NCI-H524 (cell line): ENCODE measurements at places on chromosomes 16 and 17.
A peak's percentile ranks its signal among the peaks of the same experiment; 100 is the strongest.

DNA sequence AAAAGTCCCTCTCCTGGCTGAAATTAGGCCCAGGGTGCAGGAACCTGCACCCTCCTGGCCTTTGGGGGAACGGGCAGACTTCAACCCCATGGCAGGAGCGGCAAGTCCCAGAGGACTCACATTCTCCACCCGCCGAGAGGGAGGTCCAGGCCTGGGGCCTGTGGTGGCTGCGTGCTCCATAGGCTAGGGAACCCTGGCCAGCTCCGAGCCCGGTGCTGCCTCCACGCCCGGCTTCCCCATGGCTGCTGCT, 130 bp downstream of the CCDC78 start:
- DNase-seq = no peak

DNA sequence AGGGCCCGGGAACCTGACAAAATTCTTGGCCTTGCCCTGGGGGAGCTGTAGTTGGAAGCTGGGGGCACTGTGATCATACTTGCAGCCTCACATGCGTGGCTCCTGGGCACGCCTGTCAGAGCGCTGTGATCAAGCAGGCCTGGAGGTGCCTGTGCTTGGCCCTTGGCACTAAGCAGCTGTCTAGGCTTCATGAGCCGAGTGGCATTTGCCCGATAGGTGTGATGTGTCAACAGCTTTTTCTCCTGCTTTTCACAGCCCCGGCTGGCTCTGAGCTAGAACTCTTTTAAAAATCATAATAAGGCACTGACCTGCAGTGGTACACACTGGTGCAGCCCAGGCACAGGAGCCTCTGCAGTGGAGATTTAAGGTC, 113.8 kb downstream of the SOCS1 start:
- DNase-seq = peak; percentile 11

GRCh38 chr17:7479213-7480088, at the start of gene ZBTB4:
ZBTB4 (minus strand) TSS chr17:7479631; CDS start chr17:7466801, 12,830 bp downstream.
- DNase-seq = no peak

DNA sequence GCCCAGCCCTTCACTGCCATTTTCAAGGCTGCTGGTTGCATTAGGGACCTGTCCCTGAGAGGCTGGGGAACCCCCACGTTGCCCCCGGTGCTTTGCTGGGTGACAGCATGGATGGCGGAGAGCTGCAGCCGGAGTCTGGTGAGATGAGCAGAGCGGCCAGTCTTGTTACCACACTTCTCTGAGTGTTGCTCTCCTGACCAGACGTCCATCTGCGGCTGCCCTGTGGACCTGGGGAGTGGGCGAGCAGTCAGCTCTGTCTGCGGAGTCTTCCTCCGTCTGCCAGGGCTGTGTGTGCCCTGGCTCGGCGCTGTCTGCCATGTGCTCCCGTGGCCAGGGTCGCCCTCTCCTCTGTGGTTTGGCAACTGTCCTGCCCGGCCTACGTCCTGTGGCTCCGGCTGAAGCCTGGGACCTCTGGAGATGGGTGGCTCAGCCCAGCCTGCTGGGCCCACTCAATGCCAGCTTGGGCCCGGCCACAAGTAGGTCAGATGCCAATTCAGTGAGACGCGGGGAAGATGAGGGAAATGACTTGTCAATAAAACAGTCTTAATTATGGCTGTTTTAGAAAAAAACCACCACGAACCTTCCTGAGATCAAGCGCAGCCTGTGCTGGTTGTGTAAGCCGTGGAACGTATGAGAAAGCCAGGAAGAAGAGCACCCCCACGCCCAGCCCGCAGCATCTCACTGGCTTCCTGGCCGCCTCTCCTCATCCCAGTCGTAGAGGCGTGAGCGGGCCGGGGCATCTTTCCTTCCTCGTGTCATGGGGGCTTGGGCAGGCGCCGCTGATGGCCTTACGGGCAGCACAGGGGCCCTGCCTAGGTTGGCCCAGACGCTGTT, 7.9 kb downstream of the KCTD5 start:
- no peak for DNase-seq

- no peak for DNase-seq
Observed at GRCh38 chr17:41211845-41212466, 14.5 kb upstream of the KRTAP9-2 start.
